CD4-positive, alpha-beta T cell treated with Interleukin-10 for 1 hour (primary cell): ENCODE measurements at places on chromosomes 5 and 9.
A peak's percentile ranks its signal among the peaks of the same experiment; 100 is the strongest.

DNA sequence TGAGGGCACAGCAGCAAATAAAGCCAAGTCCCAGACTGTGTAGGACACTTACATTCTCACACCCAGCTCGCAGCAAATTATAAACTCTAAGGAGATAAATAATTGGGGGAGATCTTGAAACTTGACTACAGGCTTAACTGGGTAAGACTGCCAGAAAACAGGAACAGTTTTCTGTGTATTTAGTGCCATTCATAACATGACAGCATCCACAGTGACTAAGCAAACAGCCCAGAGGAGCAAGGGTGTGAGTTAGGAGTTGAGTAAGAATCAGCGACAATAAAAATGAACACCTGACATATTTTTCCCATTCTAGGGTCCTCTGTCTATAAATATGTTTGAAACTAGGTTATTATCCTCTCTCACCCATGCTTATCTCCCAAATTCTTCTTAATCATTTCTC lies 370.9 kb upstream of the WWC1 start:
- no peak for DNase-seq

GRCh38 chr5:139276426-139276825 lies 17.1 kb upstream of the MATR3 start:
- DNase-seq: no peak

- DNase-seq: peak; percentile 9
Observed at GRCh38 chr9:91415290-91415689, 8.3 kb downstream of the NFIL3 start.

DNA sequence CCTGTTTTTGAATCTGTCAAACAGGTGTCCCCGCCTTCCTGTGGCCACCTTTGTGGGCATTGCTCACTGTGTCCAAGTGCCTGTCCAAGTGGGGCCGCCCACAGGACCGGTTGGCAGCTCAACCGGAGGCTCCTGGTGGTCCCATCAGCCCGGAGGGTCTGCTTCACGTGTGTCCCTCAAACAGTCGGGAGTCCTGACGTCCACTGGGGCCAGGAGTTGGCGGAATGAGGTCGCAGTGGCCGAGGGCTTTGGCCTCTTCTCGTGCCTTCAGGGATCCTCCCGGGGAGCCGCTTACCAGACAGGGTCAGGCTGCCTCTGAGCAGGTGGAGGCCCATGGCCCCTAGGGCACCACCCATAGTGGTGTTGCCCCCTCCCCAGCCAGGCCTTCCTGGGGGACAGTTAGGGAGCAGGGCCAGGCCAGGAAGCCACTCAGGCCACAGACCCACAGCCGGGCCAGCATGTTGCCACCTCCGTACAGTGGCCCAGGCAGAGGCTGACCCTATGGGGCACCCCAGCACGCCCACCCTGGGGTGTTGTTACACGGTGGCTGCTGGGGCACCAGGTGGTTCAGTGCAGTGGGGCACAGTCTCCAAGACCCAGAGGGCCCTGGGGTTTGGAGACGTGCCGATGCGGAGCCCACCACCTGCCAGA lies 69.5 kb downstream of the KCNT1 start:
- no peak for DNase-seq

DNA sequence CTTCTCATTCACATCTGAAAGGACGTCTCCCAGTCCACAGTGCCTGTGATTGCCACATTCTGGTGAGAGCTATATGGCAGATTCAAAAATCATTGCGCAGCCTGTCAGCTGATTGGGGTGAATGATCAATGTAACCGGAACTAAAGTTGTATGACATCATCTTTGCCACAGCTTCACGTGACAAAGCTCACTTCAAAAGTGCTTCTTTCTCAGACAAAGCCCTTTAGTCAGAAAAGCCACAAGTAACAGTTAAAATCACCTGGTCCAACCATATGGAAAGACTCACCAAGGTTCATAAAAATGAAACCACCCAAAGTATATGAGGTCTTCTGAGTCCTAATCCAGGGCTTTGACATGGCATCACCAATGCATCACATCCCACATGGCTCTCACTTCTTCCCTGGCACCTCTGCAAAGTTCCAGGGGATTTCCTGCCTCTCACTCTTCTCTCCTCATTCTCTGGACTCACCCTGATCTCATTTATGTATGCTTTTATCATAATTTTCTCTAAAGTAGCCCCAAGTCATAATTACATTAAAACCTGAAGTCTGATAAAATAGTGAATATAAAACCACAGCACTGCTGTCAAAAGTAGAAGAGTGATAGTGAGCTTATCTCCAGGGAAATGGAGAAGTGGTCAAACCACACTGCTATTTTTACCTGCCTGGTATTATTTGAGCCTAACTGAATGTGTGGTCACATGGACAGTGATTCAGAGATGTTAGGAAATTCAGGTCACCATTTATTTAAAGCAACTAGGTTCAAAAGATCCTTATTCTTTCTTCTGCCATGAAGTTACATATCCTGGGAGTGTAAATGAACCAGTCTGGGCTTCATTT lies 193.1 kb upstream of the PTGER4 start:
- DNase-seq: peak; percentile 71

GRCh38 chr5:178149199-178149932 lies 4.3 kb downstream of the NHP2 start:
- no peak for DNase-seq

DNA sequence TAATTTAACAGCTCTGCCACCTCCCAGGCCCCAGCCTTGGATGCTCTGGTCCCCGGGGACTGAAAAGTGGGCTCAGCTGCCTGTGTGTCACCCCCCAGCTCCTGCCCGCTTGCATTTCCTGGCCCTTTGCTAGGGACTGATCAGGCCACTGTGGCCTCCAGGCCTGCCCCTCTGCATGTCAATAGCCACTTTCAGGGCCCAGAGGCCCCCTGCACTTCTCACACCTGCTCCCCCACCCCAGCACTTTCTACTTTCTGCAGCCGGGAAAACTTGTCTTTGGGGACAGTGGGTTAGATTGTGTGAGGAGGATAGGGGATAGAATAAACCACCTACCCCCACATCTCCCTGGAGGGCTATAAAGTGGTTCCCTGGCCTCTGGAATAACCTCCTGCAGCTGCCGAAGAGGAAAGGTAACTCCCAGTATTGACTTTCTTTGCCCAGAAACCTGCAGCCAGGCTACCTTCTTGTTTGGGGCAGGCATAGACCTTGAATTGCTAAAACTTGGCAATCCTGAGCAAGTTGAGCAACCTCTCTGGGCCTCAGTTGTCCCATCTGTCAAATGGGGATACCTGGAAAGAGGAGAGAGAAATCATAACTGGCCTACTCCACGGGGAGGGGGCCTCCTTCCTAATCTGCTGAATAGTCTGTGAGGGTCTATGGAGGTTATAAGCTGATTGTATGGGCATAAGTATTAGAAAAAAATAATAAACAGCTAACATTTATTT lies 7.8 kb downstream of the AIF1L start:
- DNase-seq: no peak

GRCh38 chr5:157976429-157976828 lies 117.5 kb upstream of the CLINT1 start:
- no peak for DNase-seq

DNA sequence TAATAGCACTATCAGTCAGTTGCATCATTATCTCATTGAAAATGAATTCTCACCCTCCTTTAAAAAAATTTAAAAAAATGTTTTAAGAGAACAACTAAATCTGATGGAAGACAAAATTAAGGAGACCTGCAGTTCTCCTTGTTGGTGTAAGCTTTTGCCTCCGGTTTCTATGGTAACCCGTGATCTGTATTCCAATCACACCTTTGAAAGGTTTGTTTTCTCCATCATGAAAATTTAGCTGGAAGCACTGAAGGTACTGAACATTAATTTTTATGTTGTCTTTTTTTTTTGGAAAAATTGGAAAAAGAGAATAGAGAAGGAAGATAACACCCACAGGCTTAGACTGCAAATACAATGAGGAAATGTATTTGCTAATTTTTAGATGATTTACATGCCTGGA lies 2.5 kb upstream of the BASP1 start:
- no peak for DNase-seq

- no peak for DNase-seq
Observed at GRCh38 chr9:130912932-130913598, 16.5 kb upstream of the QRFP start.

- no peak for DNase-seq
Observed at GRCh38 chr5:1546556-1546955, 22.8 kb upstream of the LPCAT1 start.

DNA sequence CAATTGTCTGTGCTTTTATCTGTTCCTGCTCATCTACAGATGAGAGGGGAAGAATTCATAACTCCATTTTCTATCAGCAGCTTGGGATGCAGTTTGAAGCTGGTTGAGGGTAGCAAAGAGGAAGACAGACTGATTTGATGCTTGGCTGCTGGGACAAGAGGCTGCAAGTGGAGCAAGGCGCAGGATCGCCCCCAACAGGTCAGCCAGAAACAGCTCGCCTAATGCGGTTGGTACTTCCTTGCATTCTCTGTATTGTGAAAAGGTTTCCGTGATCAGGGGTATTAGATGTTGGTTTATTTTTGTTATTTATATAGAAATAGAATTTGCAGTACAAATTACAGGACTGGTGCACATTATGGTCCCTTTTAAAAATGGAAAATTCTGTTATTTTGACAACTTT lies 40.6 kb downstream of the ZNF883 start:
- no peak for DNase-seq

GRCh38 chr9:115167175-115167574 lies 49.2 kb upstream of the TNC start:
- DNase-seq: no peak

- no peak for DNase-seq
Observed at GRCh38 chr5:69074664-69075521, 18.9 kb upstream of the SLC30A5 start.

GRCh38 chr5:3343211-3343610 lies 252.4 kb upstream of the IRX1 start:
- no peak for DNase-seq

- DNase-seq: no peak
Observed at GRCh38 chr9:117411547-117411946, 3.3 kb downstream of the ASTN2 start.

DNA sequence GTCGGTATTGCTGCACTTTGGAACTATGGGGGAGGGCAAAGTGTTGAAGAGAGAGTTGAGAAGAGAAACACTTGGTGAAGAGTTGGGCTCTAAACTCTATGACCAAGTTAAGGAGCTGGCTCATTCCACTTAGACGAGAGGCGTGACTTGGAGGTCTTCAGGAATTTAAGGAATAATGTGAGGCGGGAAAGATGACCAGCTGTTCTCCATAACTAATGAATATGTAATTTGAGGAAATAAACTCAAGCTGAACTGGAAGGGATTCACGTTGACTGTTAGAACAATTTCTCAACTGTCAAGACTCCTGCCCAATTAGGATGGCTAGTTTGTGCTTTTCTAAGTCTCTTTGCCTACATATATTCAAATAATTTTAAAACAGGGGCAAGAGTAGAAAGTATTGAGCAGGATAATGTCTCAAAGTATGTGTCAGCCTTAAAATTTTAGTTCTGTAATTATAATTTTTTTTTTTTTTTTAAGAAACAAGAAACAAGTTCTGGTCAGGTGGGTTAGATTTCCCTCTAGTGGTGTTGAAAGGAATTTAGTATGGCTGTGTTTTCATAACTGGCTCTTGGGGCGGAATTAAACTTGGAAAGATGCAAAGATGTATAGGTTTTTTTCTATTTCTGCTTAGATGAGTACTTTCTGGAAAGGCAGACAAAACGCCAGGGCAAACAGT lies 33.4 kb downstream of the TMEM252 start:
- DNase-seq: no peak

DNA sequence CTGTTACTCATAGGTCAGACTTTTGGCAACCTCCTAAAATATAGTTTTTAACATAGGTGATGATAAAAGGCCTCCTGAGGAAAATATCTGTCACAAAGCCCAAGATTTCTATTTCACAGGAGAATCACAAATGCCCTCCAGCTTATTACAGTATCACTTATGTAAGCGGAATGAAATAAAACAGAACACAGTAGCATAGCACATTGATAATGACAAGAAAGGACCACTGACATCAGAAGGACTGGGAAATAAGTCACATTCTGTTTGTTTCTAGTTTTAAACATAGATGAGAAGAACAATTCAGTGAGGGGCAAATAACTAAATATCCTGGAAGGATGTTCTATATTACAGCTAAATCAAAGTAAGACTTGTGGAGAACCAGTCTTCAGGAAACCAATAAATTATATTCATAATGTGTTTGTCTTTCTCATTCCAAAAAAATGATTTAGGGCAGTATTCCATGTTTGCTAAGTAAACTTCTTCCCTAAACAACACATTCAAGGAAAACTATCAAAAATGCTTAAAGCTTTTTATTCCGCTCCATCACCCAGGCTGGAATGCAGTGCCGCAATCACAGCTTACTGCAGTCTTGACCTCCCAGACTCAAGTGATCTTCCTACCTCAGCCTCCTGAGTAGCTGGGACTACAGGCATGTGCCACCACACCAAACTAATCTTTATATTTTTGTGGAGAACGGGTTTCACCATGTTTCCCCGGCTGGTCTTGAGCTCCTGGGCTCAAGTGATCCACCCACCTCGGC lies 20.8 kb upstream of the CTNNAL1 start:
- no peak for DNase-seq

- no peak for DNase-seq
Observed at GRCh38 chr5:149936700-149937091, 7.9 kb downstream of the PDE6A start.

GRCh38 chr5:97534166-97534565 lies 351.1 kb upstream of the RIOK2 start:
- DNase-seq: peak; percentile 27

DNA sequence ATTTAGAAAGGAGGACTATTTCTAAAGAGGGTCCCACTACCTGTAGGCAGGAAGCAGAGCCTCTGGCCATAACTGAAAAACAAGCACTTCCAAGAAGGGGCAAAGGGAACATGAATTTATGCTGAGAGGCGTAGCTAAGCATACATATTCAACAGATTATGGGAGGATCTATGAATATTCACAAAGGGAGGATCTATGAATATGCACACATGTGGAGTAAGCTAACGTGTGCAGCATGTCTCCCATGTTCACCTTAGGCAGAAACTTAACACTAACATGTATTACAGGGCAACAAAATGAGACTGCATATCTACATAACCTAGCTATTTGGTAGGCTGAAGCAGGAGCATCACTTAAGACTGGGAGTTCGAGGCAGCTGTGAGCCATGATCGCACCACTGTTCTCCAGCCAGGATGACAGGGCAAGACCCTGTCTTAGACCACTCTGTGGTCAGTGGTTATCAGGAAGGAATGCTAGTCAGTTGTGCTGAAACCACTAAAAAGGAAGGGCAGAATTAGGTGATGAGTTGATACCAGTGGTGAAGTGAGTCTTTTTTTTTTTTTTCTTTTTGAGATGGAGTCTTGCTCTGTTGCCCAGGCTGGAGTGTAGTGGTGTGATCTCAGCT lies 20.8 kb downstream of the FXN start:
- no peak for DNase-seq

DNA sequence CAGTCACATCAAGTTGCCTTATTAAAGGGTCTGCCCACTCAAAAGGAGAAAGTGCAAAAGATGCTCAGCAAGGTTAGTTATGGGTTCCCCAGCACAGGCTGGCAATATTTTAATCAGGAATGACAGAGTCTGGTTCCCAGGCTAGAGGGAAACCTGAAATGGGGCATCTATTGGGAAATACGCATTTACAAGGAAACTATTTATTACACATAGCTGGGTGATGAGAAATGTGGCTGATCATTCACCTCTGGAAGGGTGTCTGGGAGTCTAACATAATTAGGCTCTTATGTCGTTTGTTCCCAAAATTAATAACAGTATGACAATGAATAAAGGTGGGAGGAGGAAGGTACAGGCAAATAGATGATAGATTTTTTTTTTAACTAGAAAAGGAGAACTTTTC lies 314.7 kb downstream of the ENC1 start:
- DNase-seq: no peak
